Fibroblast of pulmonary artery (primary cell): ENCODE measurements at places on chromosomes 5 and 9.

DNA sequence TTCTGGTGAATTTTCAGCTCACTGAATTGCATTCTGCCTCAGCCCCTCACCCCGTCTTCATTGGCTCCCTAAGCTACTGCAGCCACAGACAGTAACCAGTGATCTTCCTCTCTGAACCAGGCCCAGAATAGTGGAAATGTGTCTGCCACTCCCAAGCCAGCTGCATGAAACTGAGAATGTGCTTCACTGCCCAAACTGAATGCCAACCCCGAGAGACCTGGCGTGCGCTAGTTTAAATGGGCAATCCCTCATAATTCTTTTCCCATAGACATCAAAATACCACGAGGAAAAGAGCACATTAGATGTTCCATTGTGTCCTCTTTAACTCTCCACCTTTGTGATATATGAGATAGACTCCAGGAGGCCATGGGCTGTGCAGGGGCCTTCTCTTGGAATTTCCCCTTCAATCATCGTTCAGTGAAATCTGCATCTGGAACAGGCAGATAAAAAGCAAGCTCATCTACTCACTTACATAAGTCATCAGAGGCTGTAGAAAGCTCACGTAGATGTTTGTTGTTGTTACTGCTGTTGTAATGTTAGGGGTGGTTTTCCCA, 320.2 kb downstream of the NFIB start:
- DNase-seq, result no peak

DNA sequence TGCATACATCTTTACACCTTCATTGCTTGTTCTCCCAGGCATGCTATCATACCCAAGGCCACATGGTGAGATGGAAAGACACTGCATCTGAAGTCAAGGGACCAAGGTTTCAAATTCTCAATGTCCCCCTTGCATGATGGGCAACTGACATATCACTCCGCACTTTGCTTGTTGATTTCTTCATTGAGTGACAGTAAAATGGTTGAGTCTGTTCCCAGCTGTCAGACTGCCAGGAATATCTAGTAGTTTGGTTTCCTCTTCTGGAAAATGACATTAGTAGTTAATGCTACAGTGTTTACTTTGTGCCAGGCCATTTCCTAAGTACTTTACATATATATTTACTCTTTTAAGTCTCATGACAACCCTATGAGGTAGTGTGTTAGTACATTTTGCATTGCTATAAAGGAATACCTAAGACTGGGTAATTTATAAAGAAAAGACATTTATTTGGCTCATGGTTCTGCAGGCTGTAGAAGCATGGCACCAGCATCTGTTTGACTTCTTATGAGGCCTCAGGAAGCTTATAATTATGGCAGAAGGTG, 114.4 kb downstream of the PCSK1 start:
- no peak for DNase-seq

DNA sequence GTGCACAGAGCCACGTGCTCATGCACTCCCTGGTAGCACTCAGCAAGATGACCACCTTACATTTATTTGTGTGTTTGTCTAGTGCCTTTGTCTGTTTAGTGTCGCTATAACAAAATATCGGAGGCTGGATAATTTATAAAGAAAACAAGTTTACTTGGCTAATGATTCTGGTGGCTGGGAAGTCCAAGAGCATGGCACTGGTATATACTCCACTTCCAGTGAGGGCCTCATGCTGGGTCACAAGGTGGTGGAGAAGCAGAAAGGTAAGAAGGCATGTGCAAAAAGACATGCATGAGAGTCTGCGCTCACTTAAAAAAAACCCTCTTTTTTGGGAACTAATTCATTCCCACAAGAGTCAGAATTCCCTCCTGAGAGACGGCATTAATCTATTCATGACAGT, 52.5 kb upstream of the BOD1 start:
- no peak for DNase-seq

GRCh38 chr5:81906086-81906485, 65.7 kb upstream of the ATG10 start:
- no peak for DNase-seq

GRCh38 chr9:118643118-118643517, 726.1 kb downstream of the BRINP1 start:
- peak; percentile 3 for DNase-seq

- peak; percentile 72 for DNase-seq
Observed at GRCh38 chr5:177300236-177300880, 3.2 kb downstream of the RAB24 start.

GRCh38 chr9:93951655-93952118, 3.5 kb downstream of the BARX1 start:
- DNase-seq, result no peak

GRCh38 chr9:93226819-93227218, 42.9 kb downstream of the WNK2 start:
- no peak for DNase-seq

DNA sequence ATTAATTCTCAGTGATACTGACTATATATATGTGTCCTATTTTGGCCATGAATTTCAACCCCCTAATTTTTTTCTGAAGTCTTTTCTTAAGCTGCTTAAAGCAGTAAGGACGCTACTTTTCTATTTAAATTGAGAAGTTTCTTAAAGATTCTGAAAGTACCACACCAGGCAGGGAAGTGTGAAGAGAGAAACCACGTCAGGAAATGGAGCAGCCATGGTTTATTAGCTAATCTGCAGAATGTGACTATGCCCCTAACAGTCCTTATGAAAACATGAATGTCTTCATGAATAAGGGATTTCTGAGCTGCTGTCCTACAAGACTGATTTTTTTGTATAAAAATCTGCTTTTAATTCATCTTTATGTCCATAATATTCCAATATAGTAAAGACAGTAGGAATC, 1724.3 kb upstream of the C9orf72 start:
- no peak for DNase-seq

- no peak for DNase-seq
Observed at GRCh38 chr5:133327946-133328401, 276.2 kb downstream of the HSPA4 start.

GRCh38 chr9:110714314-110714713, 45.7 kb downstream of the MUSK start:
- no peak for DNase-seq

DNA sequence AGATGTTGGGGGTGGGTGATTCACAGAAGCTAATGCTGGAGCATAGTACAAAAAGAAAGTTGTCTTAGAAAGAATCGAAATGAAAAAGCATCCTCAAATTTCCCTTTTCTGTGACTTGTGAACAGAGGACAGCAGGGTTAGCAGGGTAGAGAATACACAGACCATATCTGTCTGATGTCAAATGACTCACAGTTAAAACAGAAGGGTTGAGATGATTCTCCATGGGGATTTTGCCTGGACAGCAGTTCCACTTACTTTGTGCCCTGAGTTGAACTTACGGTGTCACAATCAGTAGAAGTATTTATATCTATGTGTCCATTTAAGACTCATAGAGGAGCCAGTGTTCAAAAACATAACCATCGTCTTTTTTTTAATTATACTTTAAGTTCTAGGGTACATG, 801.6 kb downstream of the KCTD16 start:
- no peak for DNase-seq

GRCh38 chr5:95823738-95824609, 1.4 kb upstream of the GLRX start:
- DNase-seq, result peak; percentile 96

GRCh38 chr9:79352322-79352721, 219.4 kb upstream of the TLE4 start:
- DNase-seq, result no peak

- DNase-seq, result no peak
Observed at GRCh38 chr9:16407617-16408016, 462.9 kb downstream of the BNC2 start.

GRCh38 chr5:56278335-56278753, 45.2 kb upstream of the ANKRD55 start:
- peak; percentile 39 for DNase-seq

DNA sequence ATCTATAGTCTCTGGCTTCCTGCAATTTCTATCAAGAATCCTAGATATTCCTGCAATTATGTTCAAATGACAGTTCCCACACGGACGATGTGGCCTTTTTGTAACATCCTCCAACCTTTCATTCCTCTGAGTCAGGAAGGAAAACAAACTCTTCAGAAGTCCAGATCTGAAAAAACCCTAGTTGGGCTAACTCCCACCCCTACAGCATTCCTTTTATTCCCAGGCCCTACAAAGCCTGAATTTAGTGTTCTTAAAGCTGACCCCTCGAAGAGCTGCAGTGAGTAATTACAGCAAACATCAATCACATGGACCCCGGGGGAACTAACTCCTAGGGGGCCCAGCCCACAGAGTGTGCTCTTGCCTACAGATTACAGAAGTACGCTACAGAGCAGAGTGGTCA, 99.7 kb downstream of the SERINC5 start:
- no peak for DNase-seq

DNA sequence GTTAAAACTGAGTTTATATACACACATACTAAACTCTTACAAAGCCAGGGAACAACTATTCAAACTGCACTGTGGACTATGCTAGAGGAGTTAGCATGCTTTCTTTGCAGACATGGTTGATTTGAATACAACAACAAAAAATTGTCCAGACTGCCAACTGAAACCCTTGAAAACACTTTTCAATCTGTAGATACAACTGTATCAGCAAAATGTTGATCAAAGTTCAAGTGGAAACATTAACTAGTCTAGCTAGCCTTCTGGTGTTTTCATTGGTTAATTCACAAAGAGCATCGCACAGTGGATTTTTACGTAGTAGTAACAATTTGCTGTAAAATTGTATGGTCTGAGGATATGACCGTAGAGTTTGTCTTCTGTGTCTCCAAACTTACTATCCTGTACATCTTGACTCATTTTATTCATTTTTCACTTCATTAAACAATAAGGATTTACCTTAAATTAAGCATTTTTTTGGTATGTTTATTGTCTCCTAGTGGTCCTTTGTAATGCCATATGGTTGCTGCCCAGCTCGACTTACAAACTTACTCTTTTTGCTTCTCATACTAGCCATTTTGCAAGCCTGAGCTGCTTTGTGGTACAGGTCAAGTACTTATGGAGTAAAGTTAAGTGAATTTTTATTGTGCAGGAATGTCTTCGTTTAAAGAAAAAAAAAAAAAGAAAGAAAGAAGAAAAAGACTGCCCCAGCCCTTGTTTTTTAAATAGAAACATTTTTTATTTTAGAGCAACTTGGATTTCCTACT, 123.4 kb downstream of the ZCCHC7 start:
- DNase-seq, result no peak

DNA sequence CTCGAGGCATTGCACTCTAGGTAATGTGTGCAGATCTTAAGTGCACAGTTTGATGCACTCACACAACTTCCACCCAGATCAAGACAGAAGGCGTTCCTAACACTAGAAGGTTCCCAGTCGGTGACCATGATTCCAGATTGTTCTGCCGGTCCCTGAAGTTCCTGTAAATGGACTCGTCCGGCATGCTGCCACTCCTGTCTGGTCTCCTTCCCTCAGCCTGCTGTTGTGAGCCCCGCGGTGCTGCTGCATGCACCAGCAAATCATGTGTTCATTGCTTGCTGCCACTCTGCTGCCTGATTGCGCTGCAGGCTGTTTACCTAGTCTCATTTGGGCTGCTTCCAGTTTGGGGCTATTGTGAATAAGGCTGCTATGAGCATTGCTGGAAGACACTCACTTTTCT, 11.5 kb downstream of the STKLD1 start:
- no peak for DNase-seq

DNA sequence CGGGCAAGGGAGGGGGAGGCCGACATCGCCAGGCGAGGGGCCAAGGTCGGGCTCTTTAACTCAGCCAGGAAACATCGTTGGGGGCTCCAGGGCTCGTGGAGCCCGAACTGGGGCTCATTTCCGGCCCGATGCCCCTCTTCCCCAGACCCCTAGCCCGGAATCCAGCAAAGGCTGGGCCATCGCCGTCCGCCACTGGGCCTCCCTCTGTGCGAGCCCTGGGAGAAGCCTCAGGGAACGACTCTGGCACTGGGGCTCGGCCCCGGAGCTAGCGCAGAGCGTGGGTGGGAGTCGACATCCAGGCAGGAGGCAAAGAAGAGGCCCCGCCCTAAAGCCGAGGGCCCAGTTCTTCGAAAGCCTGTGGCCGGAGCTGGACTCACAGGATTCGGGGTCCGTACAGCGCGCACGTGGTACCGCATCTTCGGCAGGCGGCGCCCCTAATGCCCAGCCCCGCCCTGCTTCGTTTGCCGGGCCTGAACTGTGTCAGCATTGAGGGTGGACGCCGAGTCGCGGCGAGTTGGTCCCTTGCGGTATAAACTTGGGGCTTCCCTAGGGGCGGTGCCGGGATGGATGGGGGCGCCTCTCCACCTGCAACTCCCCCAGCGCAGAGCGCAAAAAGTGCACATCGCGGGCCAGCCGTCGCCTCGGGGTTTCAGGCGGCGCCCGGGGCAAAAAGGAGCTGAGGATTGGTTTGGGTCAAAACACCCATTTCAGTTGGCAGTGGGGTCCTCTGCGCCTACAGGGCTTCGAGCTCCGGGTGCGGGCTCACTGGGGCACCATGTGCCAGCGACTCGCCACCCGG, 3.6 kb upstream of the PAX5 start:
- DNase-seq, result no peak

- no peak for DNase-seq
Observed at GRCh38 chr9:100281676-100282387, 70.9 kb downstream of the TEX10 start.

GRCh38 chr9:130186839-130187522, 14.8 kb downstream of the NCS1 start:
- DNase-seq, result peak; percentile 42

- DNase-seq, result no peak
Observed at GRCh38 chr5:151142933-151143332, 14.6 kb downstream of the ANXA6 start.
